ENCODE measurements at places on chromosomes 5 and 9. TPM values are rescaled to one million over a fixed set of nuclear protein-coding genes. Genes with fewer than 3 reads are reported as not detected.

Gene CNTNAP3
- total RNA-seq: not detected

DNA sequence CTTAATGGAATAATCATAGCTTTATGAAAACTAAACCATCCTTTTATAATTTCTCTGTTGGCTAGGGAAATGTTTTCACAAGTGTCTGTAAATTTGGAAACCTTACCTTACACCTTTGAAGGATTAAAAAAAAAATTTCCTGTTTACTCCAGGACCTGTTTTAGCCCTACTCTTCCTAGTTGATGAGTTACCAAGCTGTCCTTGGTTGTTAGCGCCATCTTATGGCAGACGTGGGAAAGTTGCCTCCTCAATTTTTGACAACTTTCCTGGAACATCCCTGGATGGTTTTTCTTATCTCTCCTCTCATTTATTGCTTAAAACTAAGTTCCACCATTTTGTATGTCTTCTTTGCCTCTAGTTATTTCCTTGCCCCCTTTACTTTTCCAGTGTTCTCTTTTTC, 25.7 kb downstream of the ZSWIM6 start:
- no peak for DNase-seq

- no peak for DNase-seq
Observed at GRCh38 chr9:103991001-103991400, 103.1 kb upstream of the SMC2 start.

DNA sequence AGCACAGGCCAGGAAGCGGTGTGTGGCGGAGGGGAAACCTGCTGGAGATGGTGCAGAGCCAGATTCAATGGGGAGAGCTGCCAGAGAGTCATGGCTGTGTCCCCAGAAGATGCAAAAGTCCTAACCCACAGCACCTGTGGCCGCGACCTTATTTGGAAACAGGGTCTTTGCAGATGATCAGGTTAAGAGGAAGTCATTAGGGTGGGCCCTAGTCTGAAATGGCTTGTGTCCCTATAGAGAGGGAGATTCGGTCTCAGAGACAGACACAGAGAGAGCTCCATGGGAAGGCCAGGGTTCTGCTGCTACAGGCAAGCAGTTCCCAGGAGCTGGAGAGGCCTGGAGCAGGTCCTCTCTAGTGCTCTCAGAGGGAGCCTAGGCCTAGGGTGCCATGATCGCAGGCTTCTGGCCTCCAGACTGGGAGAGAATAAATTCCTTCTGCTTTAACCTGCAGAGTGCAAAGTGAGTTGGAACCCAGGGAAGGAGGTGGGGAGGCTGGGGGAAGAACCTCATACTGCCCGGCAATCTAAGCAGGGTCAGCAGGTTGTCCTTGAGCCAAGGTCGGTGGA, 1.9 kb upstream of the LPCAT1 start:
- DNase-seq: no peak

DNA sequence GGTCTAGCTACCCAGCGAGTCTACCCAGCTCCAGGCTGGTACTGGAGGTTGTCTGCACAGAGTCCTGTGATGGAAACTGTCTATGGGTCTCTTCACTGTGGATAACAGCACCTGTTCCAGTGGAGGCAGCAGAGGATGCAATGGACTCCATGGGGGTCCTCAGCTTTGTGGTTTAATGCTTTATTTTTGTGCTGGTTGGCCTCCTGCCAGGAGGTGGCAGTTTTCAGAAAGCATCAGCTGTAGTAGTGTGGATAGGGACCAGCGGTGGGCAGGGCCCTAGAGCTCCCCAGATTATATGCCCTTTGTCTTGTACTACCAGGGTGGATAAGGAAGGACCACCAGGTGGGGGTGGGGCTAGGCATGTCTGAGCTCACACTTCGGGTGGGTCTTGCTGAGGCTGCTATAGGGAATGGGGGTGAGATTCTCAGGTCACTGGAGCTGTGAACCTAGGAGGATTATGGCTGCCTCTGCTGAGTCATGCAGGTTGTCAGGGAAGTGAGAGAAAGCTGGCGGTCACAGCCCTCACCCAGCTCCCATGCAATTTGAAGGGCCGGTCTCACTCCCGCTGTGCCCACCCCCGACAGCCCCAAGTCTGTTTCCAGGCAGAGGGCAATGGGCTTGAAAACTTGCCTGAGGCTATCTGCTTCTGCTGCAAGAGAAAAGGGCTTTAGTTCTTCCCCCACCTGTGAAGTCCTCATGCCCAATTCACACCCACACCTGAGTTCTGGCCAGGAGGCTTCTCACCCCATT, 397.1 kb downstream of the TLE1 start:
- DNase-seq: no peak

GRCh38 chr9:92297611-92298010, 4.1 kb upstream of the IARS1 start:
- DNase-seq: no peak

GRCh38 chr9:126517833-126518356, 95.8 kb upstream of the LMX1B start:
- no peak for DNase-seq

Data from hematopoietic multipotent progenitor cell (in vitro differentiated cells).